ENCODE measurements at places on chromosomes 3 and 15.

DNA sequence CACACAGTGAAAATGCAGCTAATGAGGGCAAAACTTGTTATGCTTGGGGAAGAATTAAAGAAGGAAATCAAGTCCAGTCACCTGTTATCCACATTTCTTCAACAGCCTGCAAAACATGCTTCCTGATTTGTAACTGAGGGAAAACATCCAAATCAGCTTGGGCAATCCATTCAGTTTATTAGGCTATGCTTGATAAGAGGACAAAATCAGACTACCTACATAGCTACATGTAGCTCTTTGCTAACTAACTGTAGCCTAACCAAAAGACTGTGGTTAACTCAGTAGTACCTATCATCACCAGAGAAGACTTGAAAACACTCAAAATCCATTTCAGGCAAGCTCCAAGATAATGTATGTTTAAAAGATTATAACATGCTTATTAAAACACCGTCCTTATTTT, 436.4 kb downstream of the SHQ1 start:
- DNase-seq = no peak

GRCh38 chr15:70025413-70026296, 72.1 kb downstream of the TLE3 start:
- no peak for DNase-seq

GRCh38 chr15:59436774-59437141, 1.2 kb upstream of the FAM81A start:
- DNase-seq = no peak

DNA sequence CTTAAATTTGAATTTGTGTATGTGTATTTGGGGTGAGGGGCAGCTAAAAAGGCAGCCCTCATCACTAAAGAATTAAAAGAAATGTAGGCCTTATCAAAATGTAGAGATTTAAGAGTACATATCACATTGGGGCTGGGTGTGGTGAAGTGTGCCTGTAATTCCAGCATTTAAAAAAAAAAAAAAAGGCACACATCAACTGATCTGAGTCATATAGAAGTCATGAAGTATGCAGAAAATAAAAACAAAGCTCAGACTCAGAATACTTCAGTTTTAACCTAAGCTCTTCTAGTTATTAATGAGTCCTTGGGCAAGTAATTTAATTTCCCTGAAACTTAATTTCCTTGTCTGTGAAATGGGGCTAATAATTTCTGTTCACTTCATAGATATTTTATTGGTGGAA, 31.6 kb downstream of the SLC24A1 start:
- no peak for DNase-seq
